Mesenchymal stem cell (in vitro differentiated cells and primary cell): ENCODE measurements at places on chromosomes 5 and 9.

- no peak for DNase-seq
Measured at GRCh38 chr5:142626099-142626498, 59.8 kb downstream of the FGF1 start.

DNA sequence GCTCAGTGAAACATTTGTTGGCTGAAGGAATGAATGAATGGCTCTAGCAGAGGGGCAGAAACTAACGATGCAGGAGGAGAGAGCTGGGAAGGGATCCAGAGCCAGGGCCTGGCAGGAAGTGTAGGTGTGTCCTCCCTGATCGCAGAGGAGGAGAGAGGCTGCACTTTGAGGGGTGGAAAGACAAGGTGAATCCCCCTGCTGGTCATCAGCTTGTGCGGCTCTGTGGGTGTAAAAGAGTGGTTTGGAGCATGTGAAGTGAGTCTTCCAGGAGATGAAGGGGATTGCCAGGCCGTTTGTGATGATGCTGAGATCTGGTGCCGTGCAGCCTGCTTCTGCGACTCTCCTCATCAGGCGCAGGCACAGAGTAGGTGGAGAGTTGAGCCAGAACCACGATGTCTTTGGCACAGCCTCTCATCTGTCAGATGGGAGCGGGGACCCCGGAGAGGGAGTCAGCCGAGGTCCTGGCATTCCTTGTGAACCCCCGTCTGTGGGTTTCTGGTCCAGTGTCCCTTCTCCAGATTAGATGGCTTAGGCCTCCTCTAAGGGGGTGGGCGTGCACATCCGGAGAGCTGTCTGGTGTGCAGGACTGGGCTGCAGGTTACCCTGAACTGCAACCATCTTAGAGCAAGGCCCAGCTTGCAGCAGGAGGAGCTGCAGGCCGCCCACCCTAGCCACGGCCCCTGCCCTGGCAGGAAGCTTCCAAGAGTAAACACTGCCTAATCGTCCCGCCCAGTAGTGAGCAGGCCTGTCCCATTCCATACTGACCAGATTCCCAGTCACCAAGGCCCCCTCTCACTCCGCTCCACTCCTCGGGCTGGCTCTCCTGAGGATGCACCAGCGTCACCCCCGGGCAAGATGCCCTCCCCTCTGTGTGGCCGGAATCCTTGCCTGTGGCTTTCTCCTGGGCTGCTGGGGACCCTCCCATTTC, at the start of gene ADAMTS13:
TSS of gene ADAMTS13 (plus strand) at position 753 of the 928 bp plus-strand sequence. CDS start at position 830, 77 bp downstream.
- DNase-seq = peak; percentile 47

- no peak for DNase-seq
Measured at GRCh38 chr5:137994556-137994955, 38.3 kb downstream of the FAM13B start.

DNA sequence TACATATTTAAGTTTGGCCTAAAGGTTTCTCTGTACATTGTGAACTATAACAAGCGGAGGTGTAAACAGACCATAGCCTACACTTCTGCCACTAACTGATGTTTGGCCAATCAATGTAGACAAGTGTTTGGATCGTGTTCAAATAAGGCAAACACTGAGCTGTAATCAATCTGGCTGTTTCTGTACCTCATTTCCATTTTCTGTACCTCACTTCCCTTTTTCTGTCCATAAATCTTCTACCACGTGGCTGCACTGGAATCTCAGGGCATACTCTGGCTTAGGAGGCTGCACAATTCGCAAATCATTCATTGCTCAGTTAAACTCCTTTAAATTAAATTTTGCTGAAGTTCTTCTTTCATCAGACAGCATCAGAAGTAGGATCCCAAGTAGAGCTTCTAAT, 140.9 kb downstream of the SLC25A46 start:
- no peak for DNase-seq

GRCh38 chr5:36908544-36909260, 32.1 kb downstream of the NIPBL start:
- DNase-seq = no peak

GRCh38 chr9:136484153-136485048, 1.6 kb upstream of the SEC16A start:
- DNase-seq = no peak

DNA sequence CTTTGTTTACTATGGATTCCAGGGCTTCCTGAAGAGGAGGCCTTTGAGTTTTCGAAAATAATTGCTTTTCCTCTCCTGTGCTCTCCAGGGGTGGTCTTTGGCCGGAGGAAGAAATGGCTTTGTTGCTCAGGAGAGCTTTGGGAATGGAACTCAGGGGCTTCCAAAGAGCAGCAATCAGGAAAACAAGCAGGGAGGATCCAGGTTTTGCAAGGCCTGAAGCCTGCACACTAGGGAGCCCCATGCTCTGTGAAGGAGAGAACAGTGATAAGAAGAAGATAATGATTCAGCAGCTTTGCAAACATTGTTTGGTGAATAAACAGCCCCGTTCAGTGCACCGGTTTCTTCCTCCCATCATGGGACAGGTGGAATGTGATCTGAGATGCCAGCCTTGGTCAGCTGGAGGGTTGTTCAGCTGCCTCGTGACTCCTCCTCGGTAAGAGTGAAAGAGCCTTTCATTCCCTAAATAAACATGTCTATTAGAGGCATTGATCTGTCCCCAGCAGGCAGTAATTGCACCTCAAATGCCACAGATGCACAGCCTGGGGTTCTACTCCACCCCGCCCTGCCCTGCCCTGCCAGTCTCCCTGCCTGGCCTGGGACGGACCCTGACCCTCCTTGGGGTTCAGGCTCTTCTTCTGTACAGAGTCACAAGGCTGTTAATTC, 11.5 kb upstream of the ALDH1B1 start:
- no peak for DNase-seq

DNA sequence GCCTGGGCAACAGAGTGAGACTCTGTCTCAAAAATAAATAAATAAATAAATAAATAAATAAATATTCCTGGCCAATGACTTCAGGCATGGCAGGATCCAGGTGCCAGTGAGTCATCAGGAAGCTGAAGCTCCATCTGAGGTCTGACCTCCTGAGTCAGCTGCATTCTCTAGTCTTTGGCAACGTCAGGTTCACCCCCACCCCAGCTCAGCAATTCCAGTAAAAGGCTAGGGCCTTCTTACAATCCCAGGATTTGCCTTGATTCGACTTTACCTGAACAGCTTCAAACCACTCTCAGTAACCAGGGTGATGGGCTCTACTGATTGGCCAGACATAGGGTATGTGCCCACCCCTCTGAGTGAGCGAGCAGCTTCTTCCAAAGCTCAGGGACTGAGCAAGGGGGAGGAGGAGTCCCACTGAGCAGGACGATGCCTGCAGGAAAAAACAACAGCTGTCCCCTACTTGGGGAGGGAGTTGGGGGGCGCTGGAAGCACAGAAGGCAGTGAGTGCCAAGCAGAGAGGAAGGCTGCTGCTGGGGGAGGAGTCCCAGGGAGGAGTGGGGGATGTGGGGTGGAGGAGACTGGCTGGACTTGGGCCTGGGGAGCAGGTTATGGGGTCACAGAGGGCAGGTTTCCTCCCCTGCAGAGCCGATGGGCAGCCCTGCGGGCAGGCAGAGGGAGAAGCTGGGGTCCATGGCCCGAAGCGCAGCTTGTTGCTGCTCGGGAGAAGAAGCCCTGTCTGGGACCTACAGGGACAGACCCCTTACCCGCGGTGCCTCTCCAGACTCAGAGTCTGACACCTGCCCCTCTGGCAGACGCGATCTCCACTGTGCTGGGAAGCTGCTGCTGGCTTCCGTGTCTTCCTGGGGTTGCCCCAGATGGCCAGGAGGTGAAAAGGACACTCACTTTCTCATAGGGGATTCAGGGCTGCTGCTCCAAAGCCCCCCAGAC, 25.9 kb upstream of the UNC5A start:
- DNase-seq = peak; percentile 78

- DNase-seq = no peak
Measured at GRCh38 chr9:21174671-21175070, 8.2 kb upstream of the IFNA21 start.

GRCh38 chr5:8865266-8865665, 680.6 kb downstream of the SEMA5A start:
- no peak for DNase-seq

- DNase-seq = no peak
Measured at GRCh38 chr5:158270996-158271554, 412.1 kb upstream of the CLINT1 start.

DNA sequence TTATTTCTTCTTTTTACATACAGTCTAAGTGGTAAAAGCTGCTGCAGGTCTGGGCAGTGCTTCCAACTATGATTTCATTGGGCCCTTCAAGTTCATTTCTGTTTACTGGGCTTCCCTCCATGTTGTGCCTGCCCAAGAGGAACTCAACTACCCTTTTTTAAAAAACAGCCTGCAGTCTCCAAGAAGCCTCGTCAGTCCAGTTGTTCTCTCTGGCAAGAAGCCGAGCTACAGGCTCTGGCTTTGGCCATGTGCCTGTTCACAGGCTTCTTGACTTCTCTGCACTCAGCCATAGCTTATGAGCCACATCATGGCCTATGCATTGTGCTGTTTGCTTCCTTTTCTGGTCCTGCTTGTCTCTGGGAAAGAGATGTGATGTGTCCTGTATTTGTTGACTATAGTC, 119.7 kb upstream of the PJA2 start:
- DNase-seq = no peak

GRCh38 chr5:53030893-53031292, 41.7 kb downstream of the ITGA2 start:
- DNase-seq = no peak

GRCh38 chr5:73196201-73196600, 23.2 kb downstream of the TMEM174 start:
- no peak for DNase-seq

DNA sequence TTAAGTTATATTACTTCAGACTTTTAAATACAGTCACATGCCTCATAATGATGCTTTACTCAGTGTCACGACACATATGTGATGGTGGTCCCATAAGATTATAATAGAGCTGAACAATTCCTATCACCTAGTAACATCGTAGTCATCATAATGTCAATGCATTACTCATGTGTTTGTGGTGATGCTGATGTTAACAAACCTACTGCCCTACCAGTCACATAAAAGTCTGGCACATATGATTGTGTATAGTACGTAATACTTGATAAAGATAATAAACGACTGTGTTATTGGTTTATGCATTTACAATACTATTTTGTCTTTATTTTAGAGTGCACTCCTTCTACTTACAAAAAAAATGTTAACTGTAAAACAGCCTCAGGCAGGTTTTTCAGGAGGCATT, 103.7 kb downstream of the PAM start:
- peak; percentile 25 for DNase-seq

DNA sequence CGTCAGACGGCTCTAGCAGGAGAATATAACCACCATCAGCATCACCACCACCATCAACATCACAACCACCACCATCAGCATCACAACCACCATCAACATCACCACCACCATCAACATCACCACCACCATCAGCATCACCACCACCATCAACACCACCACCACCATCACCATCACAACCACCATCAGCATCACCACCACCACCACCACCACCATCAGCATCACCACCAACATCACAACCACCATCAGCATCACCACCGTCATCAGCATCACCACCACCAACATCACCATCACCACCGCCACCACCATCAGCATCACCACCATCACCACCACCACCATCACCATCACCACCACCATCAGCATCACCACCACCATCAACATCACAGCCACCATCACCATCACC, 210.7 kb downstream of the C9orf50 start:
- no peak for DNase-seq

- no peak for DNase-seq
Measured at GRCh38 chr9:27352457-27353165, 55.7 kb upstream of the EQTN start.

DNA sequence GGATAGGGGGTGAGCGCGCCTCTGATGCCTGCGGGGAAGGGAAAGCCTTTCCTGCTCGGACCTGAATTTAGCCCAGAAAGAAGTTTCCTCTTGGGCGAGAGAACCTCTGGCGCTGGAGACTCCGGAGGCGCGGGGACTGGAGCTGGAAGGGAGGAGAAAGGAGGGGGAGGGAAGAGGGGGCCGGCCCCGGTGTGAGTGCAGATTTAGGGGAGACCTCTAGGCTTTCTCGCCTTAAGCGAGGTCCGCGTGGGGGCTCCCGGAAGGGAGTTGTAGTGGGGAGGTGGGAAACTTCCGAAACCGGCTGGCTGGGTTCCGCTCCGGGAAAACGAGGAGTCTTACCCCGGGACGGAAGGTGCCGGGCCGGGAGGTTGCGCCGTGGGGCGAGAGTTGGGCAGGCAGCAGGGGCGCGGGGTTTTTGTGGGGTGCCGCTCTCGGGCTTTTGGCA, 1.3 kb downstream of the PCSK5 start:
- peak; percentile 42 for DNase-seq

- DNase-seq = no peak
Measured at GRCh38 chr5:67813877-67814539, 401.5 kb upstream of the PIK3R1 start.

GRCh38 chr5:68396722-68397121, 181.2 kb downstream of the PIK3R1 start:
- no peak for DNase-seq

- no peak for DNase-seq
Measured at GRCh38 chr5:154103233-154103632, 64.5 kb downstream of the MFAP3 start.

DNA sequence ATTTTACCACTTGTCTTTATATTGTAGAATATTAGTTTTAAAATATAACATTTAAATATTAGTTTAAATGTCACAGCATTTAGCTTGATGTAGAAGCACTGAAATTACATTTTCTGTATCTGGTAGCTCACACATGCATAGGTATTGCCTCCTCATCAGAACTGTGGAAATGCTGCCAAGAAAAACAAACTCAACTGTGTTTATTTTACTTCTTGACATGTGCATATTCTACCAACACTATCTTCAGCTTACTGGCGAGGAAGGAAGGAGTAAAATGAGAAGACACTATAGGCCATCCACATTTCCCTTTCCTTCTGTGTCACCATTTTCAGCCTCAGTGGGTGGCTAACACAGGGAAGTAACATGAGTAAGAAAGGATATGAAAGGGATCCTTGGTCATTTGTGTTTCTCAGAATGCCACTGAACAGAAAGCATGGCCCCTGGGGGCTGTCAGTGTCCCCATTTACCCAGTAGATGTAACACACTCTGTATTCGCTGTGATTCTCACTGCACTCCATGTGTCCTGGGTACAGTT, 81.0 kb upstream of the HTR4 start:
- DNase-seq = peak; percentile 26

DNA sequence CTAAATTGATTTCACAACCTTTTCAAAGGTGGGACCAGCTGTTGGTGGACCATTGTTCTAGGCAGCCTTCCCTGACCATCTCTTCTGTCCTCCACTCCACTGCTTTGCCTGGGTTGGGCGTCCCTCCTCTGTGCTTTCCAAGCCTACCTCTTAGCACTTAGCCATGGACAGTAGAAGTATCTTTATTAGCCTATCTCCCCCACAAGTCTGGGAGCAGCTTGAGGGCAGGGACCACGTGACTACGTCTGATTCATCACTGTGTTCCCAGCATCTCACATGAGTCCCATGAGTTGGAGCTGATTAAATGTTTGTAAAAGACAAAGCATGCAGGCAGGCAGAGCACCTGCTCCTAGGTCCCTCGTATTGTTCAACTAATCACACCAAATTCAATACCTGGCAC, 20.9 kb downstream of the MORN5 start:
- DNase-seq = peak; percentile 72
